NCI-H2029 treated with DMSO at 0.1 percent for 48 hours (cell line): ENCODE measurements at places on chromosomes 2 and 18.

GRCh38 chr2:40488101-40488601 is 36.3 kb upstream of the SLC8A1 start:
- DNase-seq: no peak

GRCh38 chr2:169438466-169439072 is 40.7 kb upstream of the BBS5 start:
- DNase-seq: no peak

- no peak for DNase-seq
Measured at GRCh38 chr2:30149513-30149912, 2.7 kb downstream of the YPEL5 start.

GRCh38 chr18:13176847-13177246 is 41.7 kb upstream of the LDLRAD4 start:
- no peak for DNase-seq

DNA sequence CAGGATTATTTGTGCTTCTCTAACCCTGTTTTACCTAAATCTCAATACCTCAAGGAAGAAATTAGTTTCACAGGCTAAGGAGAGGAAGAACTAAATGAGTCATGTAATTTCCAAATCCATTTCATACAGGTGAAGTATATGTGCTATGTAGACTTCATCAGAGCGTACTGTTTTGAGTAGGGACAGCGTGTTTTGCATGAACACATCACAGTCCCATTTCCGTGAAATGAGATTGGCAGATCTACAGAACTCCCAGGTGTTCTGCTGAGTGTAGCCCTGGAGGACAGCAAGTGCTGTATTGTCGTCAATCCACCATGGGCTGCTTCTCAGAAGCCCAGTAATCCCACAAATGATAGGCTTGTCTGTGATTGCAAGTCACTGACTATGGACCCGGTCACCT is 97.7 kb downstream of the XRCC5 start:
- DNase-seq: no peak
